ENCODE measurements at places on chromosomes 1 and 21. TPM values are rescaled to one million over a fixed set of nuclear protein-coding genes. Genes with fewer than 3 reads are reported as not detected.

GRCh38 chr1:110872366-110872744 is 593 bp upstream of the CD53 start:
- no peak for DNase-seq

GRCh38 chr1:113782406-113782805 is 23.1 kb upstream of the PHTF1 start:
- no peak for DNase-seq

GRCh38 chr1:10612436-10613160 is 137.8 kb downstream of the PEX14 start:
- no peak for DNase-seq

DNA sequence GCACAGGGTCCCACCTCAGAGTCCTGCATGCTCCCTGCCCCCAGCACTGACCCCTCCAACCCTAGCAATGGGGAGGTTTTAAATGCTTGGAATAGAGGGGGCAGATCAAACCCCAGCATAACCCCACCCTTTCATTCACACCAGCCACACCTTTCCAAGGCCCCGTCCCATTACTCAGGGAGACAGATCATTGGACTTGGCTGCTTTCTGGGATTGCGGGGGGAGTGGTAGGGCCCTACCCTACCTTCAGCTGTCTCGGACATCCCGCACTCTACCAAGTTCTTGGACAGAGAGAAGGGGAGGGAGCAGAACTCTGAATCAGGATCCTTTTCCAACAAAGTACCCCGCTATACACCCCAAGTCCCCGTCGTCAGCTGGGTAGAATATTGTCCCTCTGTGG is 983 bp downstream of the PADI2 start:
- no peak for DNase-seq

DNA sequence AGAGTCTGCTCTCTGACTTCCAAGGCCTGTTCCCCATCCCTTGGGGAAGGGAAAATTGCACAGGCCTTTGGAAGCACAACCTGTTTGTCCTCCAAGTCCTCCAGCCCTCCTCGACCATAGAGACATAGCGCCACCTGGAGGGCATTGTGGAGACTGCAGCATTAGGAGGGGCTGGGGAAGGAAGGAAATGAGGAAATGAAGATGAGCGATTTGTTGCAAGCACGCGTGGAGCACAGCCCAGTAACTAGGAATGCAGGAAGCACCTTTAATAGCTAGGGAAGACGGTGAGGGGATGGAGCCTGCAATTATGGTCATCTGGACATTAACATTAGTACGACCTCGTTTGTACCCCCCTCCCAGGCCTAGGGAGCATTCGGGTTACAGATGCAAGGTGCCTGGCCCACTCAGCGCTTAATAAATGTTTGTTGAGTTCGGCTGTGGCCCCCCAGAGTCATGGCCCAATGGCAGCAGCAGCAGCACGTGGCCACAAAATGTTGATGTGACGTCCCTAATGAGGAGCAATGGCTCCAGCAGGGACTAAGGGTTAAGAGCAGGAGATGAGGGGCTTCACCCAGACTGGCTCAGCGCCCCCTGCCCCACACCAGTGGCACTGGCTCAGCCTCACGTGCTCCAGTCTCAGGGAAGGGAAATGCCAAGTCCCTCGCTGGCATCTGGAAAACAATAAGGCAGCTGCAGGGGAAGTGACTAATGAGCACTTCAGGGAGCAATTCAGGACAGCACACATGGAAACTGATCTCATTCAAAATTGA is 8.0 kb upstream of the CAMK2N1 start:
- DNase-seq = peak; percentile 45

- no peak for DNase-seq
Measured at GRCh38 chr1:167412072-167412471, 106.3 kb downstream of the CD247 start.

DNA sequence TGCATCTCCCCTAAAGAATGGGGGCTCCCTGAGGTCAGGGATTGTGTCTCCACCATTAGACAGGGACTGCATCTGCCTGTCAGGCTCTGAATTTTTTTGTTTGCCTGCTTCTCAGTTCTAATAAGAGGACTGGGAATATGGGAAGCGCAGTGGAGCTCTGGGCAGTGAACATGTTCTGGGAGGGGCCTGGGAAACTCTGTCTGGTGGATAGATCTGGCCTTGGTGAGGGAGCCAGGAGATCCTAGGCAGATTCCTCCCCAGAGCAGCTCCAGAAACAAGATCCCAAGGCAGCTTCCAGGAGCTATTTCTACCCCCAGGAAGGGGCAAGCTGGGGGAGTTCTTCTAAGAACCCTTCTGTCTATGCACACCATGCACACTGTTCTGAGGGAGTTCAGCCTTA is 12.6 kb upstream of the MYOG start:
- DNase-seq = no peak

DNA sequence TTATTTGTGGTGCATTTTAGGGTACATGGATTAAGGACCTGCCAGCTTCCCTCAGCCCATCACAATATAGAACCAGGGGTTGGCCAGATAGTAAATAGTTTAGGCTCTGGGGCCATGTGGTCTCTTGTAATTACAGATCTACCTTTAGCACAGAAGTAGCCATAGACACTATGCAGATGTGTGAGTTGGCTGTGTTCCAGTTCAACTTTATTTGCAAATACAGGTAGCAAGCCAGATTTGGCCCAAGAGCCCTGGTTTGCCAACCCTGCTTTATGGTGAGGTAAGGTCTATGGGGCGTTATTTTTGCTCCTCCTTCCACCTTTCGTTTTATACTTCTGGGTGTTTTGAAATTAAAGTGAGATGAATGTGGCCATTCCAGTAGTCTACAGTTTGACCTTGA is 48.7 kb downstream of the MRPS6 start:
- DNase-seq = no peak

PODN gene
- polyA plus RNA-seq = 7.8 TPM

ICOSLG gene
- polyA plus RNA-seq = 6.3 TPM

GRCh38 chr21:44509539-44509938 is 30.5 kb downstream of the KRTAP10-1 start:
- no peak for DNase-seq

DNA sequence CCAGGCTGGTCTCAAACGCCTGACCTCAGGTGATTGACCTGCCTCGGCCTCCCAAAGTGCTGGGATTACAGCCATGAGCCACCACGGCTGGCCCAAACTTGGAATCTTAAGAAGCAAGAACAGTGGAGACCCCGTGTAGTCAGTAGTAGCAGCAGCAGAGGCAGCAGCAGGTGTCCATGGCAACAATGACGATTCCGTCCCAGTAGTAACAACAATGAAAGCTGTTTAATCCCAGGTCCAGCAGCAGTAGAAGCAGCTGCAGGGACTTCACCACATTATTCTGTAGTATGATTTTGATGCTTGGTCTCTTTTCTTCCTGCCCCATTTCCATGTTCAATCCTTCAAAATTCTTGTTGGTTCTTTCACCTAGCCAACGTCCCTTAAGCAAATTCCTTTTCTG is 69.6 kb upstream of the KCTD3 start:
- no peak for DNase-seq
